ENCODE measurements at places on chromosomes 6 and 20.

- DNase-seq: no peak
Measured at GRCh38 chr6:132231121-132231884, 170.0 kb downstream of the MOXD1 start.

DNA sequence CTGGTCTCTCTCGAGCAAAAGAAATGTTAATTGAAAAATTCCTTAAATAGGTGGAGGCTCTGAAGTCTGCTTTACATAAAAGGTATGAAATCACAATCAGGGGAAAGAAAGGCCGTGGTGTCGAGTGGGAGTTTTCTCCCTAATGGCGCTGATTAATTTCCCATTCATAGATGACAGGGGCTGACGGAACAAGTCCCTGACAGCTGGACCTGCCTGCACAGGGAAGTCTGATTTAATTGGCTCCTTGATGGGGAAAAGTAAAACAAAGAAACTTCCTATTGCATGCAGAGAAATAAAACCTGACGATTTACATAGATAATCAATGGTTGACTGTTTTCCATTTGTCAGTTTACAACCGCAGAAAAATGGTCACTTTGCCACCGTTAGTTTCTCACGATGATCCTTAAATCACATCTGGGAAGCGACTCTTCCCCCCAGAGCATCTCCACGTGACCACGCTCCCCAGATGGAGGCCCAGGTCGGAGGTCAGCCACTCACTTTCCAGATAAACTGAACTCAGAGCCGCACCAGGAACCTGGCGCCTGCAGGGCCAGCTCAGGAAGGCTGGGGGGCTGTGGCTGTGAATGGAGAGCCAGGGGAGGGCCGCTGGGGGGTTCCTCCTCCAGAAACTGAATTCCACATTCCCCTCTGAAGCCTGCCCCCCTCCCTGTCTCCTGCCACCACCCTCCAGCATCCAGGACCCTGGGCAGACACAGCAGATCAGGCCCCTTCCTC is 55.3 kb downstream of the DLL1 start:
- no peak for DNase-seq

DNA sequence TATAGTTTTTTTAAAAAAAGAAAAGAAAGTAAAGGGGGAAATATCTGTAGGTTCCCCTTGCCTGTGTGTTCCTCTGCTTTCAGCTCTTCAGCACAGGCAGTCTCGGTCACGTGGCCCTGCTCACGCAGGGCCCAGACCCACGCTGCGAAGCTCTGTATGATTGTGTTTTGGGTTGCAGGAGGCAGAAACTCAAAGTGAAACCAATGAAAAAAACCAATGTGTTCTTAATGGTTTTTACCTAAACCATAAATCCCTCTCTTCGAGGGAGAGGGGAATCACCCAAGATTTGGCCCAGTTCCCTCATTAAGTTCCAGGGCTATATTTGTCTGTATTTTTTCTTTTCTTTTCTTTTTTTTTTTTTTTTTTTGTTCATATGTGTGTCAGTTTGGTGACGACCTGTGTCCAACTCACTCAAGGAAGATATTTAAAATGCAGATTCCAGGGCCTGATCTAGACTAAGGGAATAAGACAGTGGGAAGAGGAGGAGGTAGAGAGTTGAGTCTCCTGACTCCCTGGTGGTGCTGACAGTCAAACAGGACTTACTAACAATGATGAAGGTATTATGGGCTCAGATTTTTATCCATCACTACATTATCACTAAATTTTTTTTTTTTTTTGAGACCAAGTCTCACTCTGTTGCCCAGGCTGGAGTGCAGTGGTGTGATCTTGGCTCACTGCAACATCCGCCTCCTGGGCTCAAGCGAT is 33.8 kb upstream of the RREB1 start:
- DNase-seq: peak; percentile 50

DNA sequence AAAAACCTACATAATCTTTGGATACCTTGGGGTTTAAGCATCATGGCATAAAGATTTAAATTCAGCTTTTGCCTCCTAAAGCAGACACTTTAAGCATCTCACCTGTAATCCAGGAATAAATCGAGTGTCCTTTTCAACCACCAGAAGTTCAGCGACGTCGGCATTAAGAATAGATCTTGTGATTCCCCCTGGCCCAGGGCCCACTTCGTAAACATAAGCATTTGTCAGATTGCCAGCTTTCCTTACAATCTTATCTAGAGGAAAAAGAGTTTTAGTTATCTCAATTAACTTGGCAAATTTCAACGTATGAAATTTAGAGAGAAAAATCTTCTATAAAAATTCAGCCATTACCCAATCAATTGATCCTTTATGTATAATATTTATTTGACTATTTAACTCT is 3.2 kb downstream of the TFB1M start:
- no peak for DNase-seq

GRCh38 chr6:60671369-60671768 is 1614.7 kb downstream of the KHDRBS2 start:
- DNase-seq: no peak

- no peak for DNase-seq
Measured at GRCh38 chr6:45086360-45087084, 241.6 kb upstream of the RUNX2 start.

DNA sequence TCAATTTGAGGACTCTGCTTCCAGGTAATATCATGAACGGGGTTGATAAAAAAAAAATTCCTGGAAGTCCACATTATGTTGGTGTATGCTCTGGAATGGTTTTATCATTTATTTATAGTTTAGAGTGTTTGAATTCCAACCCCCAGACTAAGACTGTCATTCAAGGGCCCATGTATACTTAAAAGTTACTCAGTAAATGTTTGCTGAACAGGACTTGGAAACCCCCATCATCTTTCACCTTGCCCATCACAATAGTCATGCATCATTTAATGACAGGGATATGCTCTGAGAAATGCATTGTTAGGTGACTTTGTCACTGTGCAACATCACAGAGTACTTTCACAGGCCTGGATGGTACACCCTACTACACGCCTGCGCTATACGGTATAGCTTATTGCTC is 104.8 kb downstream of the ATXN1 start:
- no peak for DNase-seq

GRCh38 chr20:17613328-17614175 is 43.7 kb downstream of the DSTN start:
- DNase-seq: no peak

DNA sequence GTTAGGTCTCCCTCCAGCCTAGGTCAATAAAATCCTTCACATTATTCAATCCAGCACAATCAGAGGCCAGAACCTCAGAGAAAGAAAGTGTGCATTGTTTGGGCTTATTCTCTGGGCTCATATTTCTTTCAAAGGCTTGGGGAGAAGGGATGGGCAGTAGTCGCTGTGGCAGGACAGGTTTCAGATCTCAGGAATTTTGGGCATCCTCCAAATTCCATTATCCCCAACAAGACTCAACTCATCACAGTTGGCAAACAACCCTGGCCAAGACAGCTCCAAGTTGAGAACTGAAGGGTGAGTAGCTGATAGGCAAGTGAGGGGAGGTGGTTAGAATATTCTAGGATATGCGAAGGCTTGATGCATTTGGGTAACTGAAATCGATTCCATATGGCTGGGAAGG is 27.2 kb upstream of the CHD6 start:
- no peak for DNase-seq

DNA sequence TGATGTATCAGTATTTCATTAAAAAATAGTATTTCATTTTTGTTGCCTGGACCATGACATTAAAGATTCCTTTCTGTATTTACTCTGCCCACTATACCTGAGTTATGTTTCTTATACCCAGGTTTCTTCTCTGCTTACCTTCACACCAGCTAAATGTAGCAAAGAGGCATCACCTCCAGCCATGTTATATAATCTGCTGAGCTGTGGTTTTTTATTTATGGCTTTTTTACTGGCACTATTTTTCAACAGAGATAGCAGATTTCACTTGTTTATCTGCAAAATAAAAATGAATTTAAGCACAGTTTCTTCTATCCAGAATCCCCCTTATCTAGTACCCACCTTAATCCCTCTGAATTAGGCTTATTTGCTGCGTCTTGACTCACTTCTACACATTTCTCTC is 979.0 kb upstream of the MAN1A1 start:
- DNase-seq: no peak

DNA sequence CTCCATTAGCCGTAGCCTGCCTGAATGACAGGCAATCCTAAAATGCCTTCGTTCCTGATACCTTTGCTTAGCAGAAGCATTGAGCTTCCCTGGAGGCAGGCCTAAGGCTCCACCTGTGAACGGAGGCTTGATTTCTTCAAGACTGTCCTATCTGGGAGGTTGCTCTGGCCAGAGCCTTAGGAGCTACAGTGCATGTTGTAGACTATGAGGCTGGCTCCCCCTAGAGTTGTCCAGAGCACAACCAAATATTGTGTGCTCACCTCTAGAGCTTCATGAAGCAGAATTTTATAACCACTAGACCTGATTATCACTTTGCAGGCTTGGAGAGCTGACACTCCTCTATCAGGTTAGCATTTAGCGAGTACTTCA is 217.8 kb downstream of the MAFB start:
- no peak for DNase-seq

- no peak for DNase-seq
Measured at GRCh38 chr6:167161851-167162467, 4.2 kb upstream of the GPR31 start.

GRCh38 chr20:1122388-1123315 is 4.2 kb downstream of the PSMF1 start:
- peak; percentile 33 for DNase-seq

DNA sequence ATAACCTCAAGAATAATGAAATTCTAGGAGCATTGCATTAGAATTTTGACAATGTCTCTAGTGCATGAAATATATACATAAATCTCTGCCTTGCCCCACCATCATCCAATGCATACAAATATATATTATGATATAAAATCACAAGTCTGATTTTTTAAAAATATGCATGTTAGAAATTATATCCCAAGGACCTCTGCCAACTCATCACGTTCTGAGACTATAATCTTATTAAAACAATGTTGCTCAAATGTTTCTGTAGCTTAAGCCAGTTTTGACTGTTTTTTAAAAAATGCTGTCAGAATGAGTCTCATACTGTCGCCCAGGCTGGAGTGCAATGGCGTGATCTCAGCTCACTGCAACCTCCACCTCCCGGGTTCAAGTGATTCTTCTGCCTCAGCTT is 287.0 kb upstream of the SOX4 start:
- DNase-seq: no peak
